ENCODE measurements at places on chromosomes 6 and 20.

- peak; percentile 26 for DNase-seq
These were observed 196.9 kb downstream of the NFATC2 start for GRCh38 chr20:51345601-51346101.

DNA sequence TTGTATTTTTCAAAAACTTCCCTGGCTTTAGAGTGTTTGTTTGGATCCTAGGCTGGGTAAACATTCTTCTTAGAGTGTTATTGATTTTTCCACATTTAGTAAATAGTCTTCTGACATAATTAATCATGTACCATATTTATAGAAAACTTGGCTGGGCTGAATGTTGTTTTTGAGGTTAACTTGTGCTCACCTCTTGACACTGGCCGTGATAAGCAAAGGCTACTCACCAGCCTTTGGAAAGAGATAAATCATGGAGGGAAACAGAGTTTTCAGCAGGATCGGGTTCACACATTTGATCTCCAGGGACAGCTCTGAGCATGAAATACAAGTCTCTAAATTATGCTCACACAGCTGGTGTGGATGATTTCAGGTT lies 6.2 kb upstream of the CD93 start:
- DNase-seq = no peak

DNA sequence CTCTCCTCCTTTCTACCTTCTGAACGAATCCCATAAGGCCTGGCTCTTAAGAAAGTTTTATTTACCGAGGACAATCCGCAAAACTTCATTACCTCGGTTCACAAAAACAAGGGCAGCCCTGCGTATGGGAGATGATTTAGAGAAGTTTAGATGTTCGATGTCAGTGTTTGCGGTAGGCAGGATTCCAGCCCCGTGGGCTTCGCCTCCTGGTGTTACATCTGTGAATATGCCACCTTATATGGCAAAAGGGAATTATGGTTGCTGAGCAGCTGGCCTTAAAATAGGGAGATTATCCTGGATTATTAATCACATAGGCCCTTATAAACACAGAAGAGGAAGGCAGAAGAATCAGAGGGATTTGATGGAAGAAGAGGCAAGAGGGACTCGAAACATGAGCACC lies 21.1 kb downstream of the BMP6 start:
- no peak for DNase-seq

DNA sequence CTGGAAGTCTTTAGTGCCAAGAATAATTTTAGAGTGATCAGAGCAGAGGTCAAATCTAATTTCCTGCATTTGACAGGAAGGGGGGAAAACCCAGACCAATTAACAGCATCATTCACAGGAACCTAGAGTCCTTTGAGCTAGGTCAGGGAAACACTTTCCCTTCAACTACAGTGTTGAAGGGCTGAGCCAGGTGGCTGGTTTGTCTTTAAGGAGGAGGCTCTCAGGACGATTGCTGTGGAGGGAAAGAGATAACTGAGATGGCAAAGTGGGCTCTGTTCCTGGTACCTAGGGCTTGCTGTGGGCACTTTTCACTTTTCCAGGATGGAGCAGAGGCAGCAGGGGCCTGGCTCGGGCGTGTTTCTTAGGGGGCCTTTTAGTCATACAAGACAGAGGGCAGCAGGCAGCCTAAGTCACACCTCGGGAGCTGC lies 111.9 kb downstream of the SCML4 start:
- DNase-seq = no peak

DNA sequence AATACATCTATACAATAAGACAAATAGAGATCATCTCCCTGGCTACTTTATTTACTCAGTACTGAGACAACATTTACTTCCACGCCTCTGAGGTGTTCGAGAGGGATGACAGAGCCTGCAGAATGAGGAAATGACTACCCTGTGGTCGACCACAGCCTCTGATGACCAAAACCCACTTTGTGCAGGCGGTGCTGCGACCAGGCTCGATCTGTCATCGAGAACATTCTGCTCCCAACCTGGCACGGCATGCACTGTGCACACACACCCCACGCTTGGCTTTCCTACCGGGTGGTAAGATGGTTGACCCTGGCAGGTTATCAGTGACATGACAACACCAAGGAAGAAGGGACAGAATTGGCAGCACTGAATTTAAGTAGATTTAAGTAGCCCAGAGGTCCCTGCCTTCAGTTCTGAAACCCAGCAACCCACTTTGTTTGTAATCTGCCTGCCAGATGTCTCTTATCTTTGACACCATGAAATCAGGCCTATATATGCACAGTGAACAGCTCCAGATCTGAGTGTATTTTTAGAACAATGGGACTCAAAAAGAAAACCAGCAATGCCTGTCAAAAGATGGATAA lies 42.6 kb downstream of the TTI1 start:
- peak; percentile 92 for DNase-seq

DNA sequence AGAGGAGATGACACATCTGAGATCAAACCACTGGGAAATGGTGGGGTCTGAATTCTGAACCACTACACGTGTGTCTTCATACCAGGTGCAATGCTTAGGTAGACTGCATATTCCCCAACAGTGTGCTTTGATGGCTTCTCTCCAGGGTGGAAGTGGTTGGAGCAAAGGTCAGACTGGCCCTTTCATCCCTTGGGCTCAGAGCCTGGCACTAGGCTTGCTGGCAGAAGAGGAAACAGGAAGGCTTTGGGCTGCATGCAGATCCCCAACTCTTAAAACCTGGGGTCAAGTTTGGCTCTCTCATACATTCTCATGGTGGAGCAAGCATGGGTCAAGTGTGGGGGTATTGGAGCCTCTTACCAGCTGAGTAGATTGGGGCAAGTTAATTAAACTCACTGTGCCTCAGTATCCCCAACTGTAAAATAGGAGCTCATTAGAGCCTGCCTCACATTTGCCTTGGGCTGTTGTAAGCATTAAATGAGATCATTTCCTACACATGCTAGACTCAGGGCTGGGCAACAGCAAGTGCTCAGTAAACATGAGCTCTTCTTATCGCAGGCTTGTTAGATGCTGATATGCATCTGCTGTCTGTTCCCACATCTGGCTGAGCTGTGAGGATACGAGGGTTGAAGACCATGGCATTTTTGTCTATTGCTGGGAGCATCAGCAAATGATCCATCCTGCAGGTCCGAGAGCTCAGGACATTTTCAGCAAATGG lies 51.6 kb upstream of the FAM83D start:
- DNase-seq = no peak

- no peak for DNase-seq
These were observed 102.1 kb upstream of the PHACTR1 start for GRCh38 chr6:12614456-12614855.

DNA sequence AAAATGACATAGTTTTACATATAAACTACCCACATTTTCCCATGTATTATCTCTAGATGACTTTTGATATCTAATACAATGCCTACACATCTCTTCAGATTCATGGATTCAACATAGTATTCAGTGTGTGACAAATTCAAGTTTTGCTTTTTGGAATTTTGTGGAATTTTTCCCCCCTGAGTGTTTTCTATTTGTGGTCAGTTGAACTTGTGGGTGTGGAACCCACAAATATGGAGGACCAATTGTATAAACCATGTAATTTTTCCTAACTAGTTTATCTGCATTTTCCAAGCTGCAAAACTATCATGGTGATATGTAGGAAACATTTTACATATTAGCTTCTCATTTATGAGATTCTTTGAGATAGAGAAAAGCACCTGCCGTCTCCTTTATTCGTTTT lies 374.3 kb upstream of the SOX4 start:
- no peak for DNase-seq
